Fibroblast of skin of right quadriceps (primary cell): ENCODE measurements at places on chromosomes 5 and 9.
A peak's percentile ranks its signal among the peaks of the same experiment; 100 is the strongest.

DNA sequence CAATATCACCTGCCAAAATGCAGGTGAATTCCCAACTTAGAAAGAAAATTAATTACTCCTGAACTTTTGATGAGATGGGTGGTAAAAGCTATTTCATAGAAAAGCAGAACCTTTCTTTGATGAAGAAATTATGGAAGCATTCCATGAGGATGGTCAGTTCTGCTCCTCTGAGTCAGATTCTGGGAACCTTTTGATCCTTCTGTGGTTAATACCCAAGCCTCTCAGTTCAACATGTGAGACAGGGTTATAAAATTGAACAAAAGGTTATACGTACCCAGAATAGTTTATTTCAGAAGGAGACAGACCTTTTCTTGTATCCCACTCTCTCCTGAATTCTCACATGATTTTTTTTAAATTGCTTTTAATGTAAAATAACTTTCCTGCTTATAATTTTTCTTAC is 767.6 kb upstream of the ADAMTS16 start:
- DNase-seq, result no peak

DNA sequence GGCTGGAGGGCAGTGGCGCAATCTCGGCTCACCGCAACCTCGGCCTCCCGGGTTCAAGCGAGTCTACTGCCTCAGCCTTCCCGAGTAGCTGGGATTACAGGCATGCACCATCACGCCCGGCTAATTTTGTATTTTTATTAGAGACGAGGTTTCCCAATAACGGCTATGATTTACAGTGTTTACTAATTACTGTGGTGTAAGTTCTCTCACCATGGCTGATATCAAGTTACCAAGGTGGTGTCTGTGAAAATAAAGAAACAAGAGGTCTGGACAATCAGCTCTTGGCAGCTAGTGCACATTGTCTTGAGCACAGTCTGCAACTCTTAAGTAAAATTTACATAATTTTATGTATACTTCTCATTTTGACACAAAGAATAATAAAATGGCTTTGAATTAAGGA is 385.5 kb upstream of the COX7C start:
- no peak for DNase-seq

DNA sequence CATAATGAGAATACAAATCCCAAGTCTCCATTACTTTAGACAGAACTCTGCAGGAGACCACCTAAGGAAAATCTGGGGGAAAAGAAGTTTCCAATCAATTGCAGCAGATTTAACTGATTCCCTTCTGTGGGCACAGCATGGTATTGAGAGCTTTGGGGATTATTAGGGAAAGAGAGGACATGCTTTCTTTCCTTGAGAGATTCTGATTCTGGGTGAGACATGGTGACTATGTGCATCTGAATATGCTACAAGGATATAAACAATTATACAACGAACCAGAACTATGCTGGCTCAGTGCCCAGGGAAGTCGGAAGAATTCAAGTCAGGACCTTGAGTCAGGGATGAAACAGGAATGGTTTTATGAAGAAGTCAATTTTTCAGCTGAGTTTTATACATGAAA is 183.7 kb downstream of the PDE4D start:
- peak; percentile 91 for DNase-seq

GRCh38 chr9:101572316-101572715 is 22.5 kb downstream of the PPP3R2 start:
- DNase-seq, result no peak

GRCh38 chr5:100519075-100519474 is 16.1 kb upstream of the FAM174A start:
- no peak for DNase-seq

- peak; percentile 57 for DNase-seq
Measured at GRCh38 chr5:178279723-178280438, 47.3 kb upstream of the PHYKPL start.

DNA sequence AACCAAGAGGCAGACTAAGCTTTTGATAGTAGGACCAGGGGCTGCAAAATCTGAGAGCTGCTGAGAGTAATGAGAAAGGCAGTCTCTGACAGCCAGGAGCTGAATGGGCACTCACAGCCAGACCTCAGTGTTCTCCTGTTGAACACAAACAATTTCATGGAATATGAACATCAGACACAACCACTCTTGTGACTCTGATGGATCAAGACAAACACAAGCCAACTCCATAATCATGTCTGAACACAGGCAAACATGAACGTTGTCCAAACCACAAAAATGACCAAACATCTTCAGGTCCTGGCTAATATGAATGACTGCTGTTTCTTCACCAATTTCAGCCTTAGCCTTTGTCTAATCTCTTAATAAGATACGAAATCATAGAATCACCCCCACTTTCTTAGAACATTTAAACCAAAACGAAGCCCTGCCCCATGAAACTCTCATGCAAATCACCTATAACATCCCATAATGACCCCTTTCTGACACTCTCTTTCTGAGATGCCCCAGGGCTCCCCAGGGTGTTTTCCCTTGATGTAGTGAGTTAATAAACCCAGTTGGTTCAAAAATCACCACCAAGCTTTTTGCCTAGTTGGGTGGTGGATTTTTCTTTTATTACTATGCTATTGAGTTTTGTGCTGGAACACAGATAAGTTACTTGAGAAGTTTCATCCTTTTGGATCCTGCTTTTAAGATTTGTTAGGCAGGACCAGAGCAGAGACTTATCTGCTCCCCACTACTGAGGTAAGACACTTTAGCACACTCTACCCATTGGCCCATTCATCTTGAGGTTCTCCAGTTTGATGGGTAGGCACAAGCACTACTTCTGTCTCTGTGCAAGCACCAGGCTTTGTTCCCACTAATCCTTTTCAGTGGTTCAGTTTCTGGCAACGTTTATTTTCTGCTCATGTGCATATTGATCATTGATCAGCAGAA is 5.9 kb upstream of the ERAP2 start:
- DNase-seq, result no peak

GRCh38 chr9:23736293-23736692 is 89.7 kb downstream of the ELAVL2 start:
- DNase-seq, result no peak

- DNase-seq, result no peak
Measured at GRCh38 chr5:76978869-76979268, 26.0 kb downstream of the CRHBP start.

DNA sequence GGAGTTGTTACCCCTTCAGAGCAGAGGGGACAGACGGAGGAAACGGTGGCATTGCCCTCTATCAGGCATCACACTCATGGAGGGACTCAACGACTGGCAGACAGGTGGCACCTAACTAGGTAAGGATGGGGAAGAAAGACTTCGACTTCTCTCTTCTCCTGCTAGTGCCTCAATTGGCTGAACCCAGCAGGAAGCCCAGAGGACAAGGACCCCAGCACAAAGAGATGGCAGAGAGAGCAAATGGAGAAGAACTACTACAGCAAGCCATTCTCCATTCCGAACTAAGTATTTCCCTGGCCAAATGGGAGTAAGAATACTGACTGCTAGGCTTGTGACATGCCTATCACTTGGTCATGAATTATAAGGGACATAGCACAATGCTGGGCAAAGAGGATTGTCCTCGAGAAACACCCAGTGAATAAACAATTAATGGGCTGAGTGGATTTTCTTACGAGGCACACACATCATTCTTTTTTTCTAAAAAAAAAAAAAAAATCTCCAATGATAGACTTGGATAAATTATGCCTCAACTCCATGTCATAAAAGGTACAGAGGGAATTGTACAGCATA is 35.3 kb upstream of the CPEB4 start:
- no peak for DNase-seq

GRCh38 chr5:3381206-3381825 is 214.3 kb upstream of the IRX1 start:
- DNase-seq, result no peak

DNA sequence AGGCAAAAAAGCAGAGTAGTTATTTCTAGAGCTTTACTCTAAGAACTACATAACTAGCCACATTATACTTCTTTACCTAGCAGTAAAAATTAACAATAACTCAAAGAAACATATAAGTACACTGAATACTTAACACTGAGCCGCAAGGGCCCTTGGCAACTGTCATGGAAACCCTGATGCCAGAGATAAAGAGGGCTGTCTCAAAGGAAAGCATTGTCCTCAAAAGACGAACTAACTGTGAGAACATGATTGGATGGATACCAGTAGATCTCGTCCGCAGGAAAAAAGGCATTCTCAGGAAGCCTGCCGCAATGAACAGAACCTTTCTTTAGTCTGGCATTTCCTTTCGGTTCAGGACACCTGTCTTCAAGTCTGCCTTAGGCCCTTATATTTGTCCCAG is 379.0 kb upstream of the SLC30A5 start:
- no peak for DNase-seq

DNA sequence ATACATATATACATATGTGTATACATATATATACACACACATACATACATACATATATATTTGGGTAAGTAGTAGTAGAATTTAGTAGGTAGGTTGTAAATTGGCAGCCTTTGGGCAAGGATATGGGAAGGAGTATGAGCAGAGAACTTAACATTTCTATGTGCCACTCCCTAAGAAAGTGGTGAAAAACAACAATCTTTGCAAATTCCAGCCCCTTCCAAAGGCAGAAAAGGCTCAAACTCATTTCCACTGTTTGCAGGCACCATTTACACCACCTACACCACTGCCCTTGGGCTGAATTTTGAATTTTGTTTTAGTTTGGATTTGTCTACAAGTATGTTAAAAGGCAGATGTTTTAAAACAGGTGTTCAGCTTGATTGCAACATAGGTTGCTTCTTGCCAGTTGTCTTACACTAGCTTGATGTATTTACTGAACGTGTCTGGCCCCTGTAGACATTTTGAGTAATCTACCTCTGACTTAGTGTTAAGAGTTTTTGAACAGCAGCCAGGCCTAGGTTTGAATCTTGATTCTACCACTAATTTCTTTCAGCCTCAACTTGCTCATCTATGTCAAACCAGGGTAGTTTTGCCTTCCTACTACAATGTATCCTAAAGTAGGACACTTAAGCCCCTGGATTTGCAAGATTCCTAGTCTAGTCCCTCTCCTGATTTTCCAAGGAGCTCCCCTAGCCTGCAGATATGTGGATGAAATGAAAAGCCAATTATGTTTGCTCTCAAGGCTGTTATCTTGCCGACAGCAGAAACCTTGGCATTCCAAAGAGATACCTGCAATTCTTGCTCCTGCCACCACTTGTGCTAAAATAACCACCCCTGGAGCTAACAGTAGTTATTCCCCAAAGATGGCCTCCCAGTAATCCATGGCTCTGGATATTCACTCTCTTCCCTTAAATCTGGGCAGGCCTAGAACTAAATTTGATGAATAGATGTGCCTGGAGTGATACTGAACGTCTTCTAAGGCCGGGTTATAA is 156.2 kb upstream of the SLC44A1 start:
- DNase-seq, result no peak

- peak; percentile 6 for DNase-seq
Measured at GRCh38 chr9:72955126-72955455, 2.2 kb upstream of the ALDH1A1 start.

DNA sequence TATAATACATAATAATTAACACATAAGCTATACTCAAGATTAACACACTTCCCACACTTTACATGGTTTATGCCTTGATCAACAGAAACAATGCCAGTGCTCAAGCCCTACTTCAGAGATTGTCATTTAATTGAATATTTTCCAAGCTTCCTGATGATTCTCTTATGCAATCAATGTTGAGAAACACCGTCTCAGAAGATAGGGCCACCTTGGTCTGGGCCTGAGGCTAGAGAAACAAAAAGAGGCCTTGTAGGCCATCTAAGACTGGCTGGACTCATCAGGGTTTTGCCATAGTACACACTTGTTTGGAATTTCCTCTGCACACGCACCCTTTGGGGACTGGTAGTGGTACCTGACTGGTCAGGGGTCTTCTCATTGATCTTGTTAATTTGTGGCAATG is 16.3 kb downstream of the C9orf152 start:
- no peak for DNase-seq

DNA sequence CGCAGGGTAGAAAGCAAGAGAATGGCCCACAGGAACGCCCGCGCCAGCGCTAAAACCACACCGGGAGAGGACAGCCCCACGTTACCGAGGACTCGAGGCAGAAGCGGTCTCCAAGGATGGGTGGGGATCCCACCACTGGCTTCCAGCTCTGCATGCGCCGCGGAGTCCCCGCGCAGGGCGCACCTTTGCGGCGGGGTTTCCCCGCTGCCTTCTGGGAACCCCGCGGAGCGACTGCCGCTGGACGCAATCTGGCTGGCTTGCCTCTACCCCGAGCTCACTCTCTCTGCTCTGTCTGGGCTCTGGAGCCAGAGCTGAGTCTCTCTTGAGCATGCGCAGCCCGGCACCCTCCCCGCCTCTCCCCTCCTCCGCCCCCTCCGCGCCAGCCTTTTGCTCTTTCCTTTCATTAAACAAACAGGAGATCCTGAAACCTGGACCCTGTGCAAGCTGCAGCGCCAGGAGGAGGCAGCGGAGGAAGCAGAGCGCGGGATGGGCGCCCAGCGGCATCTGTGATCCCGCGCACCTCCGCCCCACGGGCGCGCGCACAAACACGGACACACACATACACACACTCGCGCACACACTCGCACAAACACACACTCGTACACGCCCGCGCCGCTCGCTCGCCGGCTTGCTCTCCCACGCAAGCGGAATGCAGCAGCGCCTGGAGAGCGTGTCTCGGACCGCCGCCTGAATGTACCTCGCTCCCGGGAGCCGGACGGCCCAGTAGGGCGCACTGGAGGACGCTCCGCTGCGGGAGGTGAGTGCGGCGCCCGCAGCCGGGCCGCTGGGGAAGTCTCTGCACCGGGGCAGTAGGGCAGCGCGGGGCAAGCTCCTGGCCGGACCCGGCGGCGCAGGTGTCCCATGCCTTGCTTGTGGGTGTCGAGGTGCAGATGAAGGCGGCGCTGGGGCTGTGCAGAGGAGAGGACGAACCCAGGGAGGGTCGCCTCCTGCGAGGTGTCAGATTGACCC is at the start of gene PLPPR1:
Gene PLPPR1 (plus strand): TSS at position 382 of the 969 bp plus-strand sequence.
- peak; percentile 58 for DNase-seq

DNA sequence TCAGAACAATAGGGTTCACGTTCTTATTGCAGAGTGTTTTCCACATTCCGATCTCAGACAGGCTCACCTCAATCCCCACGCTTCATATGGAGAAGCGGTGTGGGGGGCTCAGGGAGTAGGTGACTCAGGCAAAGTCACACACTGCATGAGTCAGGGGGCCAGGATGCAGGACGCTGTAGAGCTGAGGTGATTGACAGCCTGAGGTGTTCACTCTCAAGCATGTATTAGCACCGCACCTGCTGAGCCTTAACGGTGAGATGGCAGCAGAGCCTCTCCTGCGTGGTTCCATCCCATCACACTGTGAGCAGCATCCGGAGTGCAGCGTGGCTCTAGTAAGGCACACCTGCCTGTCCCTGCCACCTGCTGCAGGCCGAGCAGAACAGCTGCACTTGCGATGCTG is 194.0 kb downstream of the IRX2 start:
- no peak for DNase-seq

DNA sequence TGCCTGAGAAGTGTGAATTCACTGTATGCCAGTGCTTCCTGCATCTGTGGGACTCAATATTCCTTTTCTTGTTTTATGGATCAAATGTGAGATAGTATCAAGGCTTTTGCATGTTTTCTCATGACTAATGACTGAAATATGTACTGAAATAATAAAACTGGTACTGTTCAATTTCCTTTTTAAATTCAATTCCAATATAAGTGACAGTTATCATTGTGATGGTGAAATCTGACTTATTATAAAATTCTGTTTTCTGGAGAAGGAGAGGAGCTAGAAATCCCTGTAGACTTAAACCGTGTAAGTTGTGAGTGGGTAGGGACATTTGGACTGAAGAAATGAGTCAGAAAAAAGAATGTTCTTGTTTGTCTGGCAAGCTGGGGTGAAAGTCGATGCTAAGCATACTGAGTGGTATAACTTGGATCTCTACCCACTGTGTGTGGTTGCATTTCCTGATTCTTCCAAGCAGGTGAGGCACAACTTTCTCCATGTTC is 245.2 kb downstream of the EFNA5 start:
- DNase-seq, result peak; percentile 77
